T-helper 17 cell (primary cell): ENCODE measurements at places on chromosomes 6 and 20.

- DNase-seq: no peak
Measured at GRCh38 chr6:3232017-3232945, 4.8 kb upstream of the TUBB2B start.

GRCh38 chr6:148367411-148368024 is 24.9 kb downstream of the SASH1 start:
- DNase-seq: no peak

GRCh38 chr6:44456070-44456965 is 68.8 kb downstream of the CDC5L start:
- DNase-seq: no peak

- DNase-seq: no peak
Measured at GRCh38 chr6:141307309-141307998, 825.3 kb upstream of the GJE1 start.

DNA sequence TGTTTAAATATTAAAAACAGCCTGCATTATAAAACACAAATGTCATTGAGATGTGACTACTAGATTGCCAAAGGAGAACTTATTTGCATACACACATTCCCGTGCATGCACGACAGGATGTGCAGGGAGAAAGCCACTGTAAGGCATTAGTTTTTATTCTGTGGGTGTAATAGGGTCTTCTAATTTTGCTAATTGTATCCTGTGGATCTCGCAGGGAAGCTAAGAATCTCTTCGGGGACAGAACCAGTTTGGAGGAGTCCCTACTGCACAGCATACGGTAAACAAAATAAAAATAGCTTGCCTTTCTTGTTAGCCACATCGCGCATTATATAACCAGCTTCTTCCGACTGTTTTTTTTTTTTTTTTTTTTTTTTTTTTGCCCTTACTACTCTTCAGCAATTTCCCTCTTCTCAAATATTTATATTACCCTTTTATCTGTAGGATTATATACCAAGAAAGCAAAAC is 2.0 kb downstream of the ATXN1 start:
- DNase-seq: no peak

GRCh38 chr6:52253494-52253893 is 9.2 kb upstream of the IL17F start:
- no peak for DNase-seq

DNA sequence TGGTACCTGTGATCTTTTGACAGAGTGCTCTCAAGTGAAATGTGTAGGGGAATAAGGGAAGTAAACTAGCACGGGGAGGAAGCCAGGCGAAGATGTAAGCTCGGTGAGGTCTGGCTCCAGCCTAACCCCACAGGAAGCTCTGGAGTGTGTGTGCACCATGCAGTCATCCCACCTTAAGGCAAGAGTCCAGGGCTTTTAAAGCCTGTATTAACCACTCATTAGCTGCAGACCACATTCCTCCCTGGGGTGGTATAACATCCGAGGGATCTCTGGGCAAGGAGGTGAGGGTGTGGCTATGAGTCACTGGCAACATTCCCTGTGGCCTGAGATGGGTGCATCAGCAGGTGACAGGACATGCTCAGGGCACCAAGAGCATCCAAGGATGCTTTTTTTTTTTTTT is 12.5 kb upstream of the RANBP9 start:
- no peak for DNase-seq

GRCh38 chr6:87950614-87951013 is 97.0 kb upstream of the SPACA1 start:
- no peak for DNase-seq

DNA sequence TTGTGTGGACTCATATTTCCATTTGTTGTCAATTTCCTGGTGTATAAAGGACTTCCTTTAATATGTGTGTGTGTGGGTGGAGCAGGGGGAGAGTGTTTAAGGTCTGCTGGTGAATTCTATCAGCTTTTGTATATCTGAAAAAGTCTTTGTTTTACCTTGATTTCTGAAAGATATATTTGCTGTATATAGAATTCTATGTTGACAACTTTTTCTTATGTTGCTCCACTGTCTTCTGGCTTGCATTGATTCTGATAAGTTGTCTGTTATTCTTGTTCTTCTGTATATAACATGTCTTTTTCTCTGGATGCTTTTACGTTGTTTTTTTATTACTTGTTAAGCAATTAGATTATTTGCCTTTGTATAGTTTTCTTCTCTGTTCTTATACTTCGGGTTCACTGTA is 90.0 kb upstream of the CEP162 start:
- no peak for DNase-seq

DNA sequence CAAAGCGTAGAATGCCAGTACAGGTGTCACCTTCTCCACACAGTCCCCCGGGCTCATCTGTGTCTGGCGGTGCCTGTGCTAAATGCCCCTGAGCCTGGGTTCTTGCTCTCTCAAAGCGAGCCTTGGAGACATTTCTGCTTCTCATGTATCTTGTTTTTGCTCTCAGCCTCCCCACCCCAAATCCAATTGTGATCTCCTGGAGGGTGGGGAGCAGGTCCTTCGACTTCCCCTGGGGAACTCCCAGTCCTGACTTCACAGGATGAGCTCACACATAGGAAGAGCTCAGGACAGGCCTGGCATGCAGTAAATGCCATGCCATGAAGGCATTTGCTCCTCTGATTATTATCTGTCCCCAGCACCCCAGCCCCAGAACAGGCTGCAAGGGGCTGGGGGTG is 58.1 kb downstream of the NOL4L start:
- no peak for DNase-seq

DNA sequence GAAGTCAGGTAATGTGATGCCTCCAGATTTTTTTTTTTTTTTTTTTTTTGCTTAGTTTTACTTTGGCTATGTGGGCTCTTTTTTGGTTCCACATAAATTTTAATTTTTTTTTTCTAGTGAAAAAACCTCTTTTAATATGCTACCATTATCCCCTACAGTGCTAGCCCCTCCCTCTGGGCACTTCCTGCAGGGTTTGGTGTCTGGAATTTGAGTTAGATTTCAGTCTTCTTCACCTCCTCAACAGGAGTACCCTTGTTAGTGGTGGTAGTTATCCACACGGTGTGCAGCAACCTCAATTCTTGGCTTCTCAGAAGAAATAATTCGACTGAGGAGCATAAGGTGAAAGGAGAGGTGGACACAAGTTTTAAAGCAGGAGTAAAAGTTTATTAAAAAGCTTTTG is 128.8 kb upstream of the SYNCRIP start:
- no peak for DNase-seq

GRCh38 chr6:98516866-98517265 is 317.5 kb upstream of the POU3F2 start:
- DNase-seq: no peak

- no peak for DNase-seq
Measured at GRCh38 chr6:37536491-37537190, 36.9 kb upstream of the CCDC167 start.

DNA sequence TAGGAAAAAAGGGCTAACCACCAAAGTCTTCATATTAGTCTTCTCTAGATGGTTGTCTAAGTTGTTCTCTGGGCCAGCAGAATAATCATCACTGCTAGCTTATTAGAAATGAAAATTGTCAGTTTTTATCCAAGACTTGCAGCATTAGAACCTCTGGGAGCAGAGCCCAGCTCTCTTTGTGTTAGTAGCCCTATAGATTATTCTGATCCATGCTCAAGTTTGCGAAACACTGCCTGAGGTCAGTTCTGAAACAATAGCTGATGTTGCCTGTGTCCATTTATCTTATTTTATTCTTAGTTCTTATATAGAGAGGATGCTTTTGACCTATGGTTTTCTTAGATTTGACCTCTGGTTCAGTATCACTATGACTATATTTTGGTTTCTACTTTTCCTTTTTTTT is 66.9 kb downstream of the BCKDHB start:
- no peak for DNase-seq

DNA sequence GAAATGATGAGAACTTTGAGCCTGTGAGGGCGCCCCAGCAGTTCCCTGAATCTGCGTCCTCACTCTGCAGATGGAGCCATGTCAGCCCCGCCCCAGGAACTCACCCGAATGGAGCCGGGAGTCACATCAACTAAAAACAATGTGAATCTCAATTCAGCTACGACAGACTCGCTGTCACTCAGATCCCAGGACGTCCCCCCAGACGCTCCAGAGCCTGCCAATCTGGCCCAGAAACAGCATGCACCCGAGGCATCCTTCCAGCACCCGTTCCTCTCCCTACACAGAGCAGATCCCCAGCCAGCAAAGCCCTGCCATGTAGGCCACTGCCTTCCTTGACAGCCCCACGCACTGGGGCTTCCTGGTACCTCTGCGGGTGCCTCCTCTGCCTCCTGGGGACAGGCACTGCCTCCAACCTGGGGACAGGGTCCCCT is 248.0 kb downstream of the TTLL2 start:
- no peak for DNase-seq

DNA sequence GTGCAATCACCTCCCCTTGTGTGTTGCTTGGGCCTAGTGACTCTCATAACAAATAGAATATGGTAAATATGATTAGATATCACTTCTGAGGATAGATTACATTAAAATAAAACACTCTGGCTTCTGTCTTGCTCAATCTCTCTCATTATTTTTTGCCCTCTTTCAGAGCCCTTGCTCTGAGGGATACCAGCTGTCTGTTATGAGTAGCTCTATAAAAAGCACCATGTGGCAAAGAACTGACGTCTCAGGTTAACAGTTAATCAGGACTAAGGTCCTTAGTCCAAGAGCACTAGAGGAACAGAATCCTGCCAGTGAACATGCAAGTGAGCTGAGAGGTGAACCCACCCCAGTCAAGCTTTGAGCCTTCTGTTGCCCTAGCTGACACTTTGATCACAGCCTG is 402.2 kb upstream of the HTR1E start:
- no peak for DNase-seq

GRCh38 chr20:45345104-45345936 is 2.9 kb downstream of the SDC4 start:
- no peak for DNase-seq

GRCh38 chr6:150036081-150036480 is 10.7 kb upstream of the RAET1L start:
- DNase-seq: no peak

DNA sequence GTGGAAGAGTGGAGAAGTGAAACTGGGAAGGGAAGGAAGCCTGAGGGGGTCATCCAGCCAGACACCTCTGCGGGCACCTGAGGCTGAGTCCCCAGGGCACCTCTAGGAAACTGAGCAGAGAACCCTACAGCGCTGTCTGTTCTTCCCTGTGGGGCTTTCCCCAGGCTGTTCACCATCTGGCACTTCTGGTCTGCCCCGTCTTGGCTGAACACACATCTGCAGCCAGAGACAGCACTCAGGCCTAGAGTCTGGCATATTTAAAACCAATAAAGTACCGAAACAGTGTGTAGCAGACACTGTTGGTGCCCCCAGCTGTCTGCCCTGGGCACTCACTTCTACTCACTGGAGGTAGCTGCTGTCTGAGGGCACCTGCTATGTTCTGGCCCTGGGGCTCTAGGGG is 9.4 kb upstream of the ARFGEF2 start:
- no peak for DNase-seq

DNA sequence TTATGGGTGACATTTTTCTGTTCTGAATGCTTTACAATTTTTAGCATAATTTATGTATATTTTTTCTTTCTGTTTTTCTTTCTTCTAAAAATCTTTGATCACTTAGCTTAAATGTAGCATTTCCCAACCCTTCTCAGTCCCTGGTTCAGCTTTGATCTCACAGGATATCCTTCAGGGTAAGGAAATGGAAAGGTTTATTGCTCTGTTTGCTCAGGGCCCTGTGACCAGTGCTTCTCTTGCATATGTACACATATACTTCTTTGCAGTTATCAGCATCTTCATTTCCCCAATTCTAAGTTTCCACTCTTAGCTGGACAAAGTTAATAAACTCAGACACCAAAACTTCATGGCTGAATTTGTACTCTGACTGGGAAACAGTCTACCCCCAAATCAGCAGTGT is 30.6 kb downstream of the TMEM74B start:
- DNase-seq: no peak

- DNase-seq: no peak
Measured at GRCh38 chr20:63565699-63566335, 8.2 kb downstream of the HELZ2 start.

- DNase-seq: no peak
Measured at GRCh38 chr6:163243083-163243482, 171.4 kb upstream of the QKI start.

DNA sequence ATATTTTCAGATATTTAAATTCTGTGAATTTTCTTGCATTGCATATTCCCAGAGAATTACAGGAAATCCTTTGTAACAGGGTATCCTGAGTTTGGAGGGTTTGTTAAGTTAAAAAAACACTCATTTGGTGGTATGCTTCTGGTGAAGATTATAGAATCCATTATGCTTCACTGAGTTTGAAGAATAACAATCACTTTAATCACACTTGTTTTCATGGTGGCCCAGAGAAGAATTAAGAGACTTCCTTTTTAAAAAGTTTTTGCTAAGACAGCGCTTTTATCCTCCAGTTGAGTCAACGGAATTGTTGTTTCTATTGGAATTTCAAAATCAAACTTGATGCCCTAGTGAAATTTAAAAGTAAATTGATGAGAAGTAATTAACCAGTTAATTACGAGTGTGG is 17.4 kb downstream of the PLEKHG1 start:
- no peak for DNase-seq

DNA sequence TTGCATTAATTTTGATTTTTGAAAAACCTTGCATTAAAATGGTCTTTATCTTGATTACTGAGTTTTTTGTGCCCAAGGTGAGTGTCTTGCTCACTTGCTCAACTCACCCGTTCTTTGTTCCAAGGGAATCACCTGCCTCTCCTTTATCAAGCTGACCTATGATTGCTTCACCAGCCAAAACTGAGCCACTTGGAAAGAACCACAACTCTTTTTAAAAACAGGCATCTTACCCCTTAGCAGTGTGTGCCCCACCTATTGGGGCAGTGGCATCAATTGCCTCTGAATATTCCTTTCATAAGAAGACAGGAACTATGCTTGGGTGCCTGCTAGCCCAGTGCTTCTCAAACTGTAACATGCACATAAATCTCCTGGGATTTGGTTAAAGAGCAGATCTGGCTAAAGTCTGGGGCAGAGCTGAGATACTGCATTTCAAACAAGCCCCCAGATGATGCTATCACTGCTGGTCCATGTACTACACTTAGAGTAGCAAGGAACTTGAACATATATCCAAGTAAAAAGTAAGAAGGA is 3.3 kb upstream of the STK38 start:
- DNase-seq: no peak

DNA sequence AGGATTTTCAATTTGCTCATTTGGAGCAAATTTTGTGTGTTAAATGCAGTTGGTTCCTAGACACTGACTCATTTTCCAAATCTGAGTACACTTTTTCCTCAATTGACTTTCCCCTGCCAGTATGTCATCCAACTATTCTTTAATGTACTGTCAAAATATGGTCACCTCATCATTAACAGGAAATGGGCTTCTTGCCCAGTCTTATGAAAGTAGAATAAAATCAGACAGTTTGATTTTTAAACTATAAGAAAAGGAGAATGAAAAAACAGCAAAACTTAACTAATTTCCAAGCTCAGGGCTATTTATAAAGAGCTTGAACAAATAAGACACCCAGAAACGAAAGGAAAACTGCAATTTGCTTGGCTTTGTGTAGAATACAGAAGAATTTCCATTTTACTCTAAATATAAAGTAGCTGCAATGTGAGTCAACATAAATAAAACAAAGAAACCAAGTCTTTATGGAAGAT is 43.7 kb upstream of the RAB23 start:
- no peak for DNase-seq

- no peak for DNase-seq
Measured at GRCh38 chr20:9287826-9288225, 218.9 kb downstream of the PLCB4 start.

GRCh38 chr6:34374069-34374468 is 18.4 kb downstream of the NUDT3 start:
- DNase-seq: no peak
